ENCODE measurements at places on chromosomes 5 and 9.

GRCh38 chr5:43010935-43011315, 29.2 kb downstream of the ANXA2R start:
- no peak for DNase-seq

DNA sequence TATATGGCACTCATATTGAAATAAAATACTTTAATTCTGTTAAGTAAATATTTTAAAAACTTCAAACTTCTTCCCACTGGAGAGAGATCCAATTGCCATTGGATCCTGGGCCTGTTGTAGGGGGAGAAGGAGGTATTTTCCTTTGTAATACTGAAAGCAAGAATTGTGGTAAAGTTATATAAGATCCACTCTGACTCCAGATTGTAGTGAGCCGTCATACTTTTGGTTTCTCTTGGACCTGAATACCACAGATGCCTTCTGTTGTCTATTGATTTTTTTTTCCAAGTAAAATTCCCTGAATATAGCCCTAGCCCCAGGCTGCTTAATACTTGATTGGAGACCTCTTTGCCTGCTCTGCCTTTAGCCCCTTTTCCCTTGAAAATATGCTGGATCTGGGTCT, 86.9 kb downstream of the ATG10 start:
- no peak for DNase-seq

DNA sequence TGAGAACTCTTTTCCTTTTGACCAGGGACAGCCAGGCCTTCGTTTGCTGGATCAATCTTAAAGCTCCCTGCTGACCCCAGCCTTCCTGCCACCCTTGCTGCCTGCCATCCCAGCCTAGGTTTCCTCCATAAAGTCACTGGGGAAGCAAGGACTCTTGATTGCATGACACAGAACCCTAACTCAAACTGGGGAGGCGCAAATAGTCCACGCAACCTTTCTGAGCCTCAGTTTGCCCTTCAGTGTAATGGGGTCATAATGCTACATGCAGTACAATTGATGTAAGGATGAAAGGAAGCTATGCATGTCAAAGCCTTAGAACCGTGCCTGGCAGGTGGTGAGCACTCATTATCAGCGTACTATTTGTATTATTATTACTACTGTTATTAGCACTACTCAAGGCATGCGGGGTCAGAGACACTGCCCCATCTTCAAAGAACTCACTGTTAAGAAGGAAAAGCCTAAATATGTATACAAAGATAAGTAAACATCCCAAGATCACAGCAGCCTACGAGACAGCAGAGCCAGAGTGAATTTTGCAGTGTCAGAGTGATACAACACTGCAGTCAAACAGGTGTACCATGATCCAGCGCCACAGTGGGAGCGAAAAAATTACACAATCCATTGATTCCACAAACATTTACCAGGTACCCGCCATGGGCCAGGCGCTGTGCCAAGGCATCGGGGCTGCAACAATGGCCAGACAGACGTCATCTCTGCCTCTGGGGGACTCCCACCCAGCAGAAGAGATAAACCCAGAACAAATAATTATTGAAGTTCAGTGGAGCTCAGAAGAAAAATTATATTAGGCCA, 16.9 kb upstream of the CPLX2 start:
- no peak for DNase-seq

- DNase-seq: no peak
Measured at GRCh38 chr9:107905308-107906020, 415.9 kb upstream of the KLF4 start.

DNA sequence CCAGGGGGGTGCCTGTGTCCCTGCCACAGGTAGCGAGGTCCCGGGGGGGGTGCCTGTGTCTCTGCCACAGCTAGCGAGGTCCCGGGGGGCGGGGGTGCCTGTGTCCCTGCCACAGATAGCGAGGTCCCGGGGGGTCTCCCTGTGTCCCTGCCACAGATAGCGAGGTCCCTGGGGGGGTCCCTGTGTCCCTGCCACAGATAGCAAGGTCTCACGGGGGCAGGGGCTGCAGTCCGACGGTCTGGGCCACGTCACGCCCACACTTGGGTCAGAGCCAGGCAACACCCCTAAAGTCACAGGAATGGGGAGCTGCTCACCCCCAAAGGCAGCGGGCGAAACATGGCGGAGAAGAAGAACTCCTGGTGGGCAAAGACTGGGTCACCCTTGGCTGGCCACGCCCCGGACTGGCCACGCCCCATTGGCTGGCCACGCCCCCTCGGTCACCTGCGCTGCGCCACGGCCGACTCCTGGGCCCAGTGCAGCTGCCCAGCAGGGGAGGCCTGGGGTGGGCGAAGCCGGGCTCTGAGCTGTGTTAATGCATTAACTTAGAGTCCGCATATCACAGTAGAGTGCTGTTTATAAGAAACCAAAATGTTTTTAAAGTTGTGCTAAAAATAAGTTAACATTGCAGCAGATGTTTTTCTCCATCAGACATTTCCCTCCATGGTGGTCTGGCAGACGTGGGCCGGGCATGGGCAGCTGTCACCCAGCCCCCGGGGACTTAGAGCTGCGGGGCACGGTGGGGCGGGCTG, 7.0 kb downstream of the NOXA1 start:
- no peak for DNase-seq

DNA sequence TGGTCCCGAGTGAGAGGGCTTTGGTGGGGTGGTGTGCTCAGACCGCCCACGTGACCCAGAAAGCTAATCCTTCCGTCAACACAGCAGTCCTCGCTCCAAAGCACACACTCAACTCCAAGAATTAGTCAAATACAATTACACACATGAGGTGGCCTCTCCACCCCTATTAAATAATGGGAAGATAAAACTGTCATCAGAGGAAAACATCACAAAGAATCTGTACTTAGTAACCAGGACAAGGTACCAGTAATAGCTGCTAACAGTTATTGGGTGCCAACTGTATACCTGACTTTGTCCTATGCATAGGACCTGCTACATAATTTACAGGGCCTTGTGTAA, 222.8 kb downstream of the HSPA4 start:
- no peak for DNase-seq

- DNase-seq: no peak
Measured at GRCh38 chr5:96626956-96627355, 35.2 kb upstream of the CAST start.

DNA sequence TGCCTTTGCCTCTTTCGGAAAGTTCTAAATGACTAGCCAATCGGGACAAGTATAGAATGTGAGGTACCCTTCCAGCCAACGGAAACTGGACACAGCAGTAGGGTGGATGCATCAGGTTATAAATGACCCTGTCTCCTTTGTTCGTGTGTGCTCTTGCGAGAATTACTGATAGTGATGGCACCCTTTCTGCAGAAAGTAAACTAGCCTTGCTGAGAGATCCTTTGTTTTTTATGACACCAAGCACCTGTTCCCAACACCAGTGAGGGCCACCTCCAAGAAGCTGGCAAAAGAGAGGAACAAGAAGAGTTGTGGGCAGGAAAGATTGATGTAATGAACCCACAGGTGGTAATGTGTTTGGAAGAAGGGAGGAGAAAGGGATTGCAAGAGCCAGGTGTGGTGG, 42.8 kb upstream of the FABP6 start:
- no peak for DNase-seq

GRCh38 chr5:40010436-40010835, 585.7 kb upstream of the DAB2 start:
- no peak for DNase-seq

DNA sequence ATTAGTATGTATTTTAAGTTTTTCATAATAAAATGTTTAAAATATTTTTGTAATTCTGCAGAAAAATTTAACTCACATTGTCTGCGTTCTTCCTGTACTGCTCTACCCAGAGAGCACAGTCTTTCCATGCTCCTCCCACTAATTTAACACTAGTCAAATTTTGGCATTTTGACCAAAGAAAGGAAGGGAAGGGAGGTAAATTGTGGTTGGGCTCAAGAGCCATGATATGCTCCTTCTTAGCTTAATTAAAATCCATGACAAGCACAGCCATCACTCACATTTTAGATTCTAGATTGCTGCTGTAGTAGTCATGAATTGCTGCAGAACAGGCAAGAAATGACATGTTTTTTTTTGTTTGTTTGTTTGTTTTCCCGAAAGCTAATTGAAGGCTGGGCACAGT, 98.4 kb downstream of the NLN start:
- no peak for DNase-seq

DNA sequence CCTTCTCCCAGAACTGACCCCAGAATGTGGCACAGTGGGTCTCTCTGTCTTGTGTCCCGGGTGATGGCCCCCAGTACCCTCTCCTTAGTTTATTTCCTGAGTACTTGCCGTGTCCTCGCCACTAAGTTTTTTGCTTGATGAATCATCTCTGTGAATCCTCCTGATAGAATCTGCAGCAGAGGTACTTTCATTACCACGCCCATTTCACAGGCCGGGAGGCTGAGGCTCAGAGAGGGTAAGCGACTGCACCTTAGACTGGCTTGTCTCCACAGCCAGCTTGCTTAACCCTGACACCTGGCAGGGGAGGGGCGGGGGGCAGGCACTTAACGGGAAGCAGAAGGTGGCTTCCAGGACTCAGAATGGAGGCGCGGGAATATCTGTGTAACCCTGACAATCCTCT, 7.9 kb upstream of the IER5L start:
- no peak for DNase-seq

- DNase-seq: peak; percentile 13
Measured at GRCh38 chr5:138503487-138504270, 38.4 kb downstream of the EGR1 start.

DNA sequence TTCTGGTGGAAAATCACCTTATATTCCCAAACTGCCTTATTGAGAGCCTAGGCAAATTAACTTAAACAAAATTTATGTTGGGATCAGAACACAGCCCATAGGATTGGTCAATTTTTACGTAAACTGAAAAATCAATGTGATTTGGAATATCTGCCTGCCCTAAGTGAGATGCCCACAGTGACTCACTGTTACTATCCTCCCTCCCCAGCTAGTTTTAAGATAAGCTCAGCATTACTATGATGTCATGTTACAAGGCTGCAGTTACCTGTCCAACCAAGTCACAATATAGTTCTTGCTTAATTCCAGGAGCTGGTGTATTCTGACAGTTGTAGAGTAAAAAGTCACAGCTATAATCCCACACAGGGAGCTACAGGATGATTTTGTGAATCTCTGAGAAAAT, 23.1 kb downstream of the SKP1 start:
- no peak for DNase-seq

GRCh38 chr9:21856301-21857094, 54.1 kb downstream of the MTAP start:
- no peak for DNase-seq

GRCh38 chr5:16577677-16578076, 39.1 kb downstream of the RETREG1 start:
- no peak for DNase-seq

- no peak for DNase-seq
Measured at GRCh38 chr5:71924980-71925379, 182.3 kb upstream of the MAP1B start.

DNA sequence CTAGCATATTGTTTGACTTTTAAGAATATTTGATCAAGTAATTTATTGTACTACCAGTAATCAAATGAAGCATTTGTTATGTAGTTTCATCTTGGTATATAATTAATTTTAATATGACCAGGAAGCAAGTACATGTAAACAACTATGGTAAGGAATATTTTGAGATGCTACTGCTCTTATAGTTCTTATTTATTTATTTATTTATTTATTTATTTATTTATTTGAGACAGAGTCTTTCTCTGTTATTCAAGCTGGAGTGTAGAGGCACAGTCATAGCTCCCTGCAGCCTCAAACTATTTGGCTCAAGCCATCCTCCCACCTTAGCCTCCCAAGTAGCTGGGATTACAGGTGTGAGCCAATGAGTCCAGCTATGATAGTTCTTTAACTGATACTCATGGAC, 8.1 kb downstream of the PPIP5K2 start:
- no peak for DNase-seq
